ENCODE measurements at places on chromosomes 4 and X. TPM values are rescaled to one million over a fixed set of nuclear protein-coding genes. Genes with fewer than 3 reads are reported as not detected.

RTL9 gene
- 0.99 TPM for polyA plus RNA-seq

FANCB gene
- 3.2 TPM for polyA plus RNA-seq

ADGRL3 gene
- polyA plus RNA-seq = 20.6 TPM

CSAG2 gene
- not detected for polyA plus RNA-seq

DCAF4L1 gene
- 0.21 TPM for polyA plus RNA-seq

DIAPH2 gene
- 18.4 TPM for polyA plus RNA-seq

AMTN gene
- polyA plus RNA-seq = 0.49 TPM

SERTM2 gene
- not detected for polyA plus RNA-seq

CSAG1 gene
- polyA plus RNA-seq = not detected

RTL3 gene
- not detected for polyA plus RNA-seq
